Spinal cord (tissue), 10 donors: ENCODE measurements at places on chromosomes 7 and 10. TPM values are rescaled to one million over a fixed set of nuclear protein-coding genes. Genes with fewer than 3 reads are reported as not detected.

The EEPD1 gene
- total RNA-seq: 25.8 TPM

The STEAP1 gene
- total RNA-seq: 1.7 TPM

DNA sequence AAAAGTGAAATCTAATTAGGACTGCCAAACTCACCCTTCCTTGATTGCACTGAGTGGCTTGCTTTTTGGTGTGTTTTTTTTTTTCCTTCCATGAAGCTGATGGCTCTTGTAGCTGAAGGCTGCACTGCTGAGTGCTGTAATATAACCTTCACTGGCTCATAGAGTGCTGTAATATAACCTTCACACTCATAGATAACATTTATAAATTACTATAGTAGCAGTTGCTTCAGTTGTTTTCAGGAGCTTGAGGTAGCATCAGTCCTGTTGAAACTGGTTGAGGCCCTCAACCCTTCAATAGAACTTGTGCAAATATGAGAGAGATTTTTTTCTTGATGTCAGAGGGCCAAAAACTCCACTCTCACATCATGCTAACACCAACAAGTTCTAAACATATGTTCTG is 404.9 kb upstream of the MBL2 start:
- no peak overlapping the region for H3K27ac ChIP-seq
- H3K36me3 ChIP-seq: no peaks in the 10 kb centered on the region
- no peak for DNase-seq
- H3K4me1 ChIP-seq: no peaks in the 10 kb centered on the region
- H3K27me3 ChIP-seq: no peaks in the 10 kb centered on the region
- no peak overlapping the region for H3K4me3 ChIP-seq

- no peak overlapping the region for H3K4me3 ChIP-seq
- peak; percentile 93 for DNase-seq
- H3K27ac ChIP-seq: peak overlapping the region; percentile 3
- H3K36me3 ChIP-seq: no peaks in the 10 kb centered on the region
- H3K4me1 ChIP-seq: peaks cover 10% of the 10 kb centered on the region
- peaks cover 4% of the 10 kb centered on the region for H3K27me3 ChIP-seq
Measured at GRCh38 chr7:26657206-26657641, 207.2 kb downstream of the SKAP2 start.

DNA sequence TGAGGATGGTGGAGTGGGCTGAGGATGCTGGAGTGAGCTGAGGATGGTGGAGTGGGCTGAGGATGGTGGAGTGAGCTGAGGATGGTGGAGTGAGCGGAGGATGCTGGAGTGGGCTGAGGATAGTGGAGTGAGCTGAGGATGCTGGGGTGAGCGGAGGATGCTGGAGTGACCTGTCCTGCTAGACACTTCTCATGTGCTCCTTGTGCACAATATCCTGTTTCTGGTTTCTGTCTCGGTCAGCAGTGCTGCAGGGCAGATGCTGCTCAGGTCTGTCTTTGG is 29.2 kb downstream of the ANXA8 start:
- no peak for DNase-seq
- H3K27me3 ChIP-seq: no peaks in the 10 kb centered on the region
- H3K4me3 ChIP-seq: no peak overlapping the region
- no peak overlapping the region for H3K27ac ChIP-seq
- peaks cover 24% of the 10 kb centered on the region for H3K4me1 ChIP-seq

GRCh38 chr7:32957326-32958045 is at the start of gene FKBP9:
Gene FKBP9 (plus strand): TSS chr7:32957440. CDS start chr7:32957574, 134 bp downstream.
- H3K27me3 ChIP-seq: no peaks in the 10 kb centered on the region
- H3K36me3 ChIP-seq: no peaks in the 10 kb centered on the region
- H3K4me3 ChIP-seq: peak within 1 kb of the TSS; percentile 66
- no peak for DNase-seq
